ENCODE measurements at places on chromosomes 16 and 17.

- DNase-seq = no peak
These were observed 7.8 kb downstream of the CTF1 start for GRCh38 chr16:30904114-30904780.

- DNase-seq = no peak
These were observed 61.9 kb upstream of the FOXF1 start for GRCh38 chr16:86448306-86448890.

- DNase-seq = no peak
These were observed 13.5 kb downstream of the KPNA2 start for GRCh38 chr17:68048996-68049395.

- no peak for DNase-seq
These were observed 67.5 kb upstream of the LGALS9 start for GRCh38 chr17:27563532-27563931.

DNA sequence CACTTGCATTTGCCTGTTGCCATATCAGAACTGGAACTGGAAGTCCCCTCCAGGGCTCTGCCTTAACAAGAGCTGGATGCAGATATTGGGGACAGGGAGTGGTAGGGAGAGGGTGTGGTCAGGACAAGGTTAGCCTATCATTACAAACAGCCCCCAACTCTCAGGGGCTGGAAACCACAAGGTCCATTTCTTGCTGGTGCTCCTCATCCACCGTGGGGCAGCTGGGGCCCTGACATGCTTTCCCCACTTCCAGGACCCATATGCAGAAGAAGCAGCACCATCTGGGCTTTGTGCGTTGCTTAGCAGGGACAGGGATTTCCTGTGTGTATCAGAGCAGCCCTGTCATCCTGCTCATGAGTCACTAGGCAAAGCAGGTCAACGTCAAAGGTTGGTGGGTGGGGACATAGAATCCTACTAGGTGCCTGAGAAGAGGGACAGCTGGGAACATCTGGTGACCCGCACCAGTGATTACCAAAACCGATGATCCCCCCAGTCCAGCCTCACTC is 26.9 kb downstream of the RGS9 start:
- peak; percentile 61 for DNase-seq

DNA sequence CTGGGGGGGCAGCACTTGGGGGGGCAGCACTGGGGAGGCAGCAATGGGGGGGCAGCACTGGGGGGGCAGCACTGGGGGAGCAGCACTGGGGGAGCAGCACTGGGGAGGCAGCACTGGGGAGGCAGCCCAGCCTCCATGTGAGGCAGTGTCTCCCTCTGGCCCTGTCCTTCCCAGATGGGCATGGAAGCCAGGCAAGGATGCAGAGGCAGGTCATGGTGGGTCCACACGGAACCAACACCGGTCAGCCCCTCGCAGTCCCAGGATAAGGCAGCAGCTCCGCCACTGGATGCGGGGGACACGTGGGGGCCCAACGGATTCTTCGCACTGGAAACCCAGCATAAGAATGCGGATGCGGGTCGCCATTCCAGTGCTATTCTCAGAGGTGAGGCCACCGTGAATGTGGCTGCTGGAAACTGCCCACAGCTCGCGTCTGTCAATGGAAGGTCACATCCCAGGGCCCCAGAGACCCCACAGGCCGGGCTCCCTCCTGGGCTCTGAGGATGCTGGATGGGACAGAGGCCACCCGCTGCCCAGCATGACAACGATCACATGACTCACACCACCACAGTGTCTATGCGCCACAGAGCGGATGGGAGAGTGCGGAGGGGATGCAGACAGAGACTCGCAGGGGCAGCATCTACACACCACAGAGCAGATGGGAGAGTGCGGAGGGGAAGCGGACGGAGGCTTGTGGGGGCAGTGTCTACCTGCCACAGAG is 59.0 kb downstream of the LMF1 start:
- no peak for DNase-seq

GRCh38 chr16:57012353-57012752 is 23.0 kb downstream of the NLRC5 start:
- DNase-seq = no peak

DNA sequence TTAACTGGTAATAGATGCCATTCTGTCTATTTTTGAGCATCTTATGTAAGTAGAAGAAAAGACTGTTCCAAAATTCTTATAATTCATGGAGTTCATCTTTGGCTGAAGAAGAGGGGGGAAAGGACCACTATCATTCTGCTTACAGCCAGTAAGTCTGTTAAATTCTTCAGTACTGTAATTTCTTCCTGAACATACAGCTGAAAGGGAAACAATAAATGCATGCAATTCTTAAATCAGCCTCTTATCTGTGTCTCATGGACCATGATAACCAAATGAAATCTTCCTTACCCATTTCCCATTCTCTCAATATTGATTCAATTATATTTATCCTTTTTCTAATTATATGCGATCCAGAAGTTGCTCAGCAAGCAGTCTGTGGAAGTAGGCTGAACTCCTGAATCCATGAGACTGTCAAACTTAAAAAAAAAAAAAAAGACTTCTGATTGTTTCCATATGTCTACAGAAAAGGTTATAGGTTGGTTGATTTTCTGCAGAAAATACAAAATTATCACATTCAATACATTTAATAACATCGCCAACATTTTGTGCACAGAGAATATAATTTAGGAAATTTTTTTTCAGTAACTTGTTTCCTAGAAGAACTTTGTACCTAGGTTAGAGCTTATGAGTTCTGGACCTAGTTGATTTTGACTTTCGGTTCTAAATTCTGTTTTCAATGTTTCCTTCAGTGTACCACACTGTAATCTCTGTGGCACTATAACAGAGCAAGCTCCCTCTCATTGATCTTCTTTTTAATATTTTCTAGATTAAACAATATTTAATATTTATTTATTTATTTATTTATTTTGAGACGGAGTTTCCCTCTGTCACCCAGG is 1.2 kb upstream of the ABCA9 start:
- DNase-seq = no peak

GRCh38 chr17:64787255-64787920 is 125.3 kb upstream of the SMURF2 start:
- DNase-seq = no peak

DNA sequence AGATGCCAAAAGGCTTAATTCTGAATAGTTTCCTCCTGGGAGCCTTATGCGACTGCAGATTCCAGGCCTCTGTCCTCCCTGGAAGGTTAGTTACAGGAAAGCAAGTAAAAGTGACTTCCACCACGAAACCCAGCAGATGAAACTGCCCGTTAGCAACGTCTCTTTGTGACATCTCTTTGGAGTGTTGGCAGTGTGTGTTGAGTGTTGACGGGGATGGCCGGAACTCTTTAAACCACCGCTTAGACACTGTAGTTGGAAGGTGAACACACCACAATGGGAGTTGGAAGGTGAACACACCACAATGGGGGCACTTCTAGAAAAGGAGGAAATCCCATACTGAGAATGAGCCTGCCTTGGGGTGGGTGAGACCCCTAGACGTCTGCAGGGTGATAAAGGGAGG is 858 bp downstream of the SKAP1 start:
- DNase-seq = peak; percentile 66

- DNase-seq = no peak
These were observed 91.7 kb upstream of the CACNG3 start for GRCh38 chr16:24164416-24164815.

GRCh38 chr16:54344646-54345630 is 58.4 kb upstream of the IRX3 start:
- no peak for DNase-seq

GRCh38 chr16:17396762-17397498 is 73.8 kb downstream of the XYLT1 start:
- no peak for DNase-seq

DNA sequence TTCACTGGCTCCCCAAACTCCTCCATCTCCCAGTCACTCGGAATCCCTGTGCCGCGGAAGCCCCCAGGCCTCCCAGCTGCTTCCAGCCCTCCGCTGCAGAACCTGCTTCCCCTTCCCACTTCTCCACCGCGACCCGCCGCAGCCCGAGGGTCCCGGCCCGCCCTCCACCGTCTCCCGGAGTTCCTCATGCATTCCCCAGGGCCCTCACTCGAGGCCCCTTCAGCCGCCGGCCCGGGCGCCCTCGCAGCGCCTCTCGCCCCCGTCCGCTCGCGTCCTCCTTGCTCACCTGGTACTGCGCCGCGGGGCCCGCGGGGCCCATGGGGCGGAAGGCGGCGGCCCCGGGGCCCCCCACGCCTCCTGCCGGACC is 329 bp downstream of the SMARCD2 start:
- DNase-seq = peak; percentile 75

DNA sequence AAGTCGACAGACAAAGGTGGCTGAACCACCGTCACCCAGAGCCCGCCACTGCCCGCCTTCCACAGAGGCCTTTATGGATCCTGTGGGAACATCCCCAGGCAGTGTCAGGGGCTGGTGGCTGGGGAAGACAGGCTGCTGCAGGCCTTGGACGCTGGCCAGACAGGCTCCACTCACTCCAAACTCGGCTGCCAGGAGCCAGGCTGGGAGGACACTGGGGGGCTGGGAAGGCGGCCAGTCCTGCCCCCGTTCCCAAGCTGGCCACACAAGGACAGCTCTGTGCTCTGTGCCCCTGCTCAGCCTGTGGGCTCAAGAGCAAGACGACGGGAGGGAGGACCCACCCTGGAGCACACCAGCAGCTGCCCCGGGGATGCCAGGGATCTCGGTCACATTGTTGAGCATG is 7.6 kb upstream of the LCAT start:
- no peak for DNase-seq

GRCh38 chr17:2776589-2777241 is 19.5 kb upstream of the RAP1GAP2 start:
- no peak for DNase-seq

DNA sequence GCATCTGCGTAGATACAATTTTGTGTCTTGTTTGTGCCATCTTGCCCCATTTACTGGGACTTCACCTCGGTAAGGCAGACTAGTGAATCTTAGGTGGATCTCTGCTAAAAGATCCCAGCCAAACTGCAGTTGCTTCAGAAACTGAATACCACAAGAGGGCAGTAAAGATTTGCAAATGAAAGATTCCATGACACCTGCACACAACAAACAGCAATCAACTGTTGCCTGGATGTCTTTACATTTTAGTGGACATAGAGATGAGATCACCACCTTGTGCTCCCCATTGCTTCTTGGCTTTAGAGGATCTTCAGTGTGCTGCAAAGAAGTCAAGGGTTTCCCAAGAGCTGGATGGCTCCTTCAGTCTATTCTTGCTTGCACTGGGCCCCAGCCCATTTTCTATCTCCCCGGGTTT is 119.2 kb upstream of the CACNG5 start:
- DNase-seq = peak; percentile 22

- DNase-seq = no peak
These were observed 769.1 kb upstream of the CDH8 start for GRCh38 chr16:62805221-62805857.

- DNase-seq = no peak
These were observed 1.6 kb downstream of the MSRB1 start for GRCh38 chr16:1941162-1942046.
